ENCODE measurements at places on chromosomes 5 and 9.

DNA sequence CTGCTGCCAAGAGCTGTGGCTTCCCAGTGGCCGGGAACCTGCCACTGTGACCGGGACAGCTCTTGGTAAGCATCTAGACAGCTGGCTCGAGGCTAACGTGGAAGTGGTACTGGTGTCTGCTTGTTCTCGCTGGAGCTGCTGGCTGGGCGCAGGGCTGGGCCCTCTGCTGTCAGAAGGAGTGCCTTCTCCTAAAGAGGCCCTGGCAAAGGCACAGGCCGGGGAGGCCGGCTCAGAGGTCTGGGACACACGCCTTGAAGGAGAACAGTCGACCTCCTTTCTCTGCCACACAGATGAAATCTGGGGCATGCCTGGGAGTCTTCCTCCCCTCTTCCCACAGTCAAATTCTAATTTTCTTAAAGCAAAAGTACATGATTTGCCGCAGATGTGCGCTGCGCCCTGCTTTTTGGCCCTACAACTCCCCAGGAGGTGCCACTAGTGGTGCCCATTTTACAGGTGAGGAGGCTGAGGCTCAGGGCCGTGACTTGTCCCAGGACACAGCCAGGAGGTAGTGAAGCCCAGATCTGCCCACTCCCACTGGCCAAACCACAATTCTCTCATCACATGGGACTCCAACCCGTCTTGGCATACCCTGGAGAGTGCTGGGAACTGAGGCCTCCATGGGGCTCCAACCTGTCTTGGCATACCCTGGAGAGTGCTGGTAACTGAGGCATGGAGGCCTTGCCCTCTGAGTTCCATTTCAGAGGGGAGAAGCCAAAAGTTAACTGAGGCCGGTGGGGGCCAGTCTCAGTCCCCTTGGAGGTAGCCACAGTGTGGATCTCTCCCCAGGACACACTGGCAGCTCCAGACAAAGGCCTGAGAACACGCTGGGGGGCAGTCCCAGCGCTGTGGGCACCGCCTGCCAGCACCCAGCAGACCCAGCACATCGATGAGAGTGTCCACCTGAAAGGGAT, 12.0 kb upstream of the RXRA start:
- no peak for DNase-seq

GRCh38 chr9:131826966-131827525, 87.2 kb upstream of the RAPGEF1 start:
- DNase-seq, result no peak

GRCh38 chr5:16799796-16800195, 136.3 kb downstream of the MYO10 start:
- peak; percentile 53 for DNase-seq

GRCh38 chr5:128105203-128105602, 21.6 kb downstream of the SLC12A2 start:
- DNase-seq, result no peak

DNA sequence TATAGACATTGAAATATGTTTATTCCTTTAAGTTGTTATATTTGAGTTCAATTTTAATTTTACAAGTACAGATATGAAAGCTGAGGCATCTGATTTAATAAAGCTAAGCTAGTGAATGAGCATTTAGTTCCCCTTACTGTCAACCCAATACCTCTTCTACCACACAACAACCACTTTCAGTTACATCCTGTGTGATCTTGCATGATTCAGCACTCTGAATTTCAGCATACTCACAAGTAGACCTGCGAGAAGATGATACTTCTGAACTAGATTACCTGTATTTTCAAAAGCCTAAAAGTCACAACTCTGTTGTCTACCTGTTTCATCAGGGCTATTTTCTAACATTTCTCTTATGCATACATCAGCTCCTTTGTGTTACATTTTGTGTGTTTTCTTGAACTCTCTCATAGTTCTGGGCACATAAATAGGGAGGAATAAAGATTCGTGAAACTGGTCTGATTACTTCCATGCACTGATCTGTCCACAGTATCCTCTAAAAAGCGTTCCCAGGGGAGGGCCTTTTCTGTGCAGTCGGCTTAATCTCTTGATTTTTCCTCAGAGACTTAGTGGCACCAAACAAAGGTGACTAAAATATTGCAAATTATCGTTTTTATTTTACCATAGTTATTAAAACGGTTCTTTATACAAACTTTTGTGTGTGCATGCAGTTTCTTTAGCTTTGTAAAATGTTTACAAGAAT, 2025.5 kb upstream of the NUDT12 start:
- no peak for DNase-seq

- DNase-seq, result no peak
Observed at GRCh38 chr9:109419531-109419930, 78.6 kb downstream of the PTPN3 start.

- DNase-seq, result peak; percentile 25
Observed at GRCh38 chr5:178249191-178249989, 16.8 kb upstream of the PHYKPL start.

GRCh38 chr5:173638126-173639040, 21.9 kb upstream of the BOD1 start:
- DNase-seq, result no peak

DNA sequence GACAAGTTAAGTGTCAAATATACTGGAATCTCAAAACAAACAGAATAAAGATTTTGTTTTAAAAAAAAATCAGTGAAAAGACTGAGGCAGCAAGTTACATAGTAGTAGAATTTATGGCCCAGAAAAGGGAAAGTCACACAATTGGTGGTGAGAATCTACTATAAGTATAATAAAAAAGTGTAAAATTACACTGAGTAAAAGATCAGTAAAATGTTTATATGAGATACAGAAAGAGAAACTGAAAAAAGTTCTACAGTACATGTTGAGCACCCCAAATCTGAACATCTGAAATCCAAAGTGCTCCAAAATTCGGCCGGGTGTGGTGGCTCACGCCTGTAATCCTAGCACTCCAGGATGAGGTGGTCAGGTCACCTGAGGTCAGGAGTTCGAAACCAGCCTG, 15.0 kb downstream of the AGTPBP1 start:
- DNase-seq, result no peak

- DNase-seq, result no peak
Observed at GRCh38 chr9:98607787-98608186, 100.9 kb downstream of the GABBR2 start.

DNA sequence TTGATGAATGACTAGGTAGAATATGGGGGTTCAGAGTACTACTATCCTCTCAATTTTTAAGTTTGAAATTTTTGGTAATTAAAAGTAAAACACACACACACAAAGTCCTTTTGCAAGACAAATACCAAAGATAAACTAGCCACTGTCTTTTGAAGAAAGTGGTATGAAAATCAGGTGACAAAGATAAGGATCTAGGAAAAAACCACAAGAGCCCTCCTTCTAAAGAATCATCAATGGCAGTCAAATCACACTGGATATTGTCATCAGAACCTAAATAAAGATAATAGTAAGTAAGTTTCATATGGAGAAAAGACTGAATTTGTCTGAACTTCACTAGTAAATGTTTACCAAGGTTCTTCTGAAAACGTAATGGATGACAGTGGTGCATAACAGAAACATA, 30.5 kb upstream of the HK3 start:
- DNase-seq, result no peak

- no peak for DNase-seq
Observed at GRCh38 chr5:126074538-126074937, 348.7 kb upstream of the GRAMD2B start.

DNA sequence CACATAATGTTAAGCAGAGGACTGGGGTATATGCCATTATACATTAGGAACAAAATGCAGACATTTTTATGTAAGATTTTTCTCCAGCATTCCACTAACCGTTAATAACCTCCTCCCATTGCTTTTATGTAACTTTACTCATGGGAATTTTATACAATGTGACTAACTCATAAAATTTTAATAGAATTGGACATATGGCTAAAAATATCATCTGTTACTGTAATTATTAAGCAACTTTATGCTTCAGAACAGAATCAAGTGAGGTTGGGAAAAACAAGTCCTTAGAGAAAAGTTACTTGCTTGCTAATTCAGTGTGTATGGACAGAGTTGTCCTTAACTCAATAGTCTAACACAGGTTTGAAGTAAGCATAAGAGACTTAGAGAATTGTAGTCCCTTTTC, 54.8 kb upstream of the PCSK1 start:
- DNase-seq, result no peak

GRCh38 chr5:41840251-41840650, 30.0 kb downstream of the OXCT1 start:
- no peak for DNase-seq
